ENCODE measurements at places on chromosomes 4 and X. TPM values are rescaled to one million over a fixed set of nuclear protein-coding genes. Genes with fewer than 3 reads are reported as not detected.

SFRP2 gene
- total RNA-seq = not detected

NPFFR2 gene
- total RNA-seq = not detected

OPRPN gene
- total RNA-seq = not detected

CNGA2 gene
- total RNA-seq = not detected

ZNF280C gene
- total RNA-seq = 10.3 TPM

YTHDC1 gene
- total RNA-seq = 36.6 TPM

PAGE5 gene
- not detected for total RNA-seq

HPSE gene
- 3.3 TPM for total RNA-seq

MAP9 gene
- total RNA-seq = 0.48 TPM

USP26 gene
- not detected for total RNA-seq

SOWAHD gene
- total RNA-seq = not detected

ZXDA gene
- 14.4 TPM for total RNA-seq

CFI gene
- 47.0 TPM for total RNA-seq

HAND2 gene
- not detected for total RNA-seq

TXK gene
- total RNA-seq = 0.38 TPM

PASD1 gene
- total RNA-seq = not detected

MAGEA2 gene
- total RNA-seq = not detected

POU4F2 gene
- not detected for total RNA-seq

C4orf33 gene
- total RNA-seq = 5.8 TPM

DIPK2B gene
- total RNA-seq = 141 TPM

FATE1 gene
- not detected for total RNA-seq

SUPT20HL1 gene
- not detected for total RNA-seq
